ENCODE measurements at places on chromosomes 11 and 22.

- DNase-seq: no peak
Measured at GRCh38 chr11:114783805-114784204, 105.5 kb downstream of the NXPE2 start.

GRCh38 chr11:86555866-86556265 lies 116.5 kb downstream of the ME3 start:
- DNase-seq: no peak

- DNase-seq: no peak
Measured at GRCh38 chr11:70169127-70169526, 34.0 kb upstream of the FADD start.

- no peak for DNase-seq
Measured at GRCh38 chr11:23097891-23098290, 237.6 kb upstream of the CCDC179 start.

GRCh38 chr11:28384418-28384817 lies 276.2 kb downstream of the METTL15 start:
- no peak for DNase-seq

DNA sequence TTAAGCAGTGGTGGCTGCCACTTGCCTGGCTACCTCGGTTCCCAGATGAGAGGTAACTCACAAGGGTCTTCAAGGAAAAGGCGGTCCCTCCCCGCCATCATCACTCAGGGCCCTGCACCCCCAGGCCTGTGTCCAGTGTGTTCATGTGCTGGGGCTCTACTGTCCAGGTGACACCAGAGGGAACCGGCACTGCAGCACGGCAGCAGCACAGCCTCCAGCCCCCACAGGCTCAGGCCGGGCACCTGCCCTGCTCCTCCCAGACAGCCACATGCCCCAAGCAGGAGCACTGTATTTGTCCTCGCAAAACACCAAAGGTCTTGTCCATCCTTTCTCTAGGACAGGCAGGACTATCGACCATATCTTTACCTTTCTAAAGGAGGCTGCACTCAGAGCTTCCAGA lies 982.1 kb downstream of the NTM start:
- no peak for DNase-seq

GRCh38 chr22:35900483-35901168 lies 128.0 kb downstream of the RBFOX2 start:
- no peak for DNase-seq

GRCh38 chr22:20176421-20177085 lies 25.7 kb upstream of the CCDC188 start:
- no peak for DNase-seq

DNA sequence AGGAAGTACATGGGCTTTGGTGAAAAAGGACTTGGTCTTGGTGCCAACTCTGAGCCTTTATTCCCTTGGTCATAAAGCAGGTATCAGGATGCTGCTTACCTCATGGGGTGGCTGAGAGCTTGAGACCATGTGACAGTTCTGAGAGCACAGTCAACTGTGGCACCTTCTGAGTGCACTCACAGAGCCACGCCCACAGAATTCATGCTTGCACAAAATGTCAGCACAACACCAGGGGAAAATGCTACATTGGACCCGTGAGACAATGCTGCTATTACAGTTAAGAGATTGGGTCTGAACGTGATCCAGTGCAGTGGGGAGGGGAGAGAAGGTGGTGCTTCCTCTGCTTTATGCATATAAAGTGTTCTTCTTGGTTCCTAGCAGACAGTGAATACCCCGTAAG lies 79.5 kb upstream of the SPON1 start:
- DNase-seq: no peak

- DNase-seq: no peak
Measured at GRCh38 chr11:47216121-47216798, 1.5 kb downstream of the DDB2 start.

DNA sequence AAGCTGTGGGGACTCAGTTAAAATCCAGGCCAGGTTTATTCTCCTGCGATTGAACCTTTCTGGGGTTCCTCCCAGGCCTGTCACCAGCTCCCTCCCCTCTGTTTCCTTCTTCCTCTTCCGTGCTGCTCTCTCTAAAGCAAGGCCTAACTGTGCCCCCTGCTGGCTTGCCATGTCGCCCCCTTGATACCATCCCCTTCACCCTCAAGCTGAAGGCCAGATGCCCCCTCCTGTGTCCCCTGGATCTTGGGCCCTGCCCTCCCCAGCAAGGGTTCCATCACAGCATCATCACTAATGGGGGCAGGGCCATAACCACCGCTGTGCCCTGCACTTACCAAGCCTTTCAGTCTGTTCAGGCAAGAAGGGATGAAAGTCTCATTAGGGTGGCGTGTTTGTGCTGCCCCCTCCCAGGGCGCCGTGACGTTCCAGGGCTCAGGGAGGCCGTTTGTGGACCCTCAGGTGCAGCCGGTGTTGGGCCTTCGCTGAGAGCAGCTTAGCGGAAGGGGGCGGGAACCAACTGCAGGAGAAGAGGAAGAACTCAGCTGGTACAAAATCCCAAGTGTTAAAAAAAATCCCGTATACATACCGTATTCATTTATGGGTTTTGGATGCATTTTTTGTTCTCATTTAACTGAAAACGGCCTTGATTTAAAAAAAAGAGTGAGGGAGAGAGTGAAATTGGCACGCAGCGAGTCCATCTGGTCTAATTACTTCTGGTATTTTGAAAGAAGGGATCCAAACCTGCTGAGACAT lies 69.9 kb downstream of the MPPED1 start:
- no peak for DNase-seq

GRCh38 chr22:48258811-48259210 lies 1496.4 kb downstream of the TBC1D22A start:
- no peak for DNase-seq

- no peak for DNase-seq
Measured at GRCh38 chr11:77100166-77101042, 2.2 kb upstream of the OMP start.

DNA sequence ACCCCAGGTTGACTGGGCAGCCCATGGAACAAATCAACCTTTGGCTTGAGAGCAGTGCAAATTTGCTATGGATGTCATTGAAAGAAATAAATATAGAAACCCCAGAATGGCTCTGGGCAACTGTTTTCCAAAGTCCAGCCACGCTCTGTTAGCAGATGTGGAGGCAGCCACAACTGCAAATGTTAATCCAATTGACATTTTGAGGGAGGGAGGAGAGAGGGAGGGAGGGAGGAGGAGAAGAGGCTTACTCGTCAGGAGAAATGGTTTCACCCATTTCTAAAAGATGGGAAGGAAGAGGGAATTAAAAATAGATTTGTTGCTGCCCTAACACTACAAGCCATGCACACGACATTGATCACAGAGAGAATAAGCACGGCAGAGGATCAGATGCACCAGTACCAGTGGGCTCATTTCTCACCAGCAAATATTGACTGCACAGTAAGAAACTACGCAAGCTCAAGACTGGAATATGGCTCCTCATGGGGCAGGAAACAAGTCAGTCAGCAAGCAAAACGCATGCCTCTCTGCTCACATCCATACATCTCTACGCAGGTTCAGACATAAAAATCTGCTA lies 229.1 kb downstream of the LARGE1 start:
- DNase-seq: no peak

DNA sequence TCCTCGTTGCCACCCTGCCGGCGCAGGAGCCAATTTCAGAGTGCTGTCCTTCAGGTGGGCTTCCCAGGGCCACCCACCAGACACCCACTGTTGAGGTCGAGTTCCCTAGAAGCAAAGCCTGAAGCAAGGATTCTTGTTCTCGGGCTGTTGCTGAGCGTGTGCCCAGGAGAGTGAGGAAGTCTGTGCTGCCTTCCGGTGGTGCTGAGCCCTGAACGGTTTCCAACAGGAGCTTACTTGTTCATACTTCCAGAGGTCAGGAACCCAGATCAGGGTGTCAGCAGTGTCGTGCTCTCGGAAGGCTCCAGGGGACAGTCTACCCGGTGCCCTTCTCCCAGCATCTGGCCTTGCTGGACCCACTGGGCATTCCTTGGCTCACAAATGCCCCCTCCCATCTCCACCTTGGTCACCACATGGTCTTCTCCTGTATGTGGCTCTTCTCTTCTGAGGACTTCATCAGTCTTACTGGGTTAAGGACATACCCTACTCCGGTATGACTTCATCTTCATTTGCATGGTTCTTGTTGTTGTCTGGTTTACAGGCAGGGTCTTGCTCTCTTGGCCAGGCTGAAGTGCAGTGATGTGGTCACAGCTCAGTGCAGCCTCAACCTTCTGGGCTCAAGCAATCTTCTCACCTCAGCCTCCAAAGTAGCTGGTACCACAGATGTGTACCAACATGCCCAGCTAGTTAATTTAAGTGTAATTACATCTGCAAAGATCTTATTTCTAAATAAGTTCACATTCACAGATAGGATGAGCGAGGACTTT lies 11.2 kb downstream of the SLC25A1 start:
- DNase-seq: no peak

GRCh38 chr11:76831686-76832310 lies 28.9 kb upstream of the ACER3 start:
- DNase-seq: no peak

DNA sequence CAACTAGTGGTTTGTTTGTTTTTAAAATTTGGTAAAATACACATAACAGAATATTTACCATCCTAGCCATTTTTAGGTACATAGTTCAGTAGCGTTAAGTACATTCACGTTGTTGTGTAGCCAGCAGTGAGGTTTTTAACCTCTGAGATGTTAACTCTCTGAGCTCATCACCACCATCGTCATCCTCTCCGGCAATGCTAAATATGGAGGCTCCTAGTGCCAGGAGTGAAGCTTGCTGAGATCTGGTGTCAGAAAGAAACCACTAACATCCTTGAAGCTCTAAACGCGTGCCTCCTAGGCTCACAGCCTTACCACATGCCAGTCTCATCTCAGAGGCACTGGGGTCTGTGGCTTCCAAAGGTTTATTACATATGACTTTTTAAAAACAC lies 330.2 kb upstream of the B3GAT1 start:
- DNase-seq: no peak
